ENCODE measurements at places on chromosomes 7 and 10.

GRCh38 chr7:17497549-17498167 is 199.2 kb downstream of the AHR start:
- DNase-seq, result no peak

DNA sequence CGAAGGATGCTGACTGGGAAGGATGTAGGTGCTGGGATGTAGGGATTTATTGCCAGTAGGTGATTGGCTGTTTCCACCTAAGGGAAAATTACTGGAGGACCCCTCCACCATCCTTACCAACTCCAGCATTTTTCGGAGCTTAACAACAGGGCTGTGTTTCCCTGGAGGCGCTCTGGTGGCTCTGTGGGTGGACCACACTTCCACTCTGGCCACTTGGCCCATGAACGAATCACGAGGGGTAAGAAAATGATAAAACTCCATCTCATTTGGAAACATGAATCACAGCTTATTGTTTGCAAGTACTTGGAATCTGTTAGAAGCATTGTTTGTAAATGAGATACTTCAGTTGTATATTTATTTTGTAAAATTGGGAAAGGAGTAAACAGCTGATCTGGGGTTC is 3.0 kb downstream of the DOCK1 start:
- no peak for DNase-seq

DNA sequence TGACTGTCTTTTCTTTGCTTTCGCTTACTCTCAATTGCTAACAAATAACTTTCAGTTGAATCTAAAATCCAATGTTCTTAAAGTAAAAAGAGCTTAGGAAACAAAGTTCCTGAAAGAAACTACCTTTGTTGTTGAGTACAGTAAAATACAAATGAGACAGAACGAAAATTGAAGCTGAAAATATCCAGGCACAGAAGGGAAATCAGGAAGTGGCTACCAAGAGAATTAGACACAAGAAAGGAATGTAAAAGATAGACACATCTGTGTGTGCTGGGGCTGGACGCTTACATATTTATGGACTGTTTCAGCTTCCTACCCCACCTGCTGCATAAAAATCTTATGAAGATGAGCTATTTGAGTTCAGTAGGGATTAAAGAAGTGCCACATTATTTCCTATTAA is 161.7 kb upstream of the PLXDC2 start:
- no peak for DNase-seq

DNA sequence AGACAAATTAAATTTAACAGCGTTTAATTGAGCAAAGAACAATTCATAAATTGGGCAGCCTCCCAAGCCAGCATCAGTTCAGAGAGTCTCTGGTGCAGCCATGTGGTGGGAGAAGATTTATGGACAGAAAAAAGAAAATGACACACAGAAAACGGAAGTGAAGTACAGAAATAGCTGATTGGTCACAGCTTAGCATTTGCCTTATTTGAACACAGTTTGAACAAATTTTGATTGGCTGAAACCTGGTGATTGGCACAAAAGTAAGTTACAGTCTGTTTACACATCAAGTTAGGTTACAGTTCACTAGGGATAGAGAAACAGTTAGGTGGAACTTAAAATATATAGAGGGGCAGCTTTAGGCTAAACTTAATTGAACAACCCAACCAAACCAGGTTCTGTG is 720.1 kb downstream of the TYW1 start:
- no peak for DNase-seq

- DNase-seq, result no peak
Observed at GRCh38 chr10:118621304-118621942, 26.0 kb upstream of the PRLHR start.

DNA sequence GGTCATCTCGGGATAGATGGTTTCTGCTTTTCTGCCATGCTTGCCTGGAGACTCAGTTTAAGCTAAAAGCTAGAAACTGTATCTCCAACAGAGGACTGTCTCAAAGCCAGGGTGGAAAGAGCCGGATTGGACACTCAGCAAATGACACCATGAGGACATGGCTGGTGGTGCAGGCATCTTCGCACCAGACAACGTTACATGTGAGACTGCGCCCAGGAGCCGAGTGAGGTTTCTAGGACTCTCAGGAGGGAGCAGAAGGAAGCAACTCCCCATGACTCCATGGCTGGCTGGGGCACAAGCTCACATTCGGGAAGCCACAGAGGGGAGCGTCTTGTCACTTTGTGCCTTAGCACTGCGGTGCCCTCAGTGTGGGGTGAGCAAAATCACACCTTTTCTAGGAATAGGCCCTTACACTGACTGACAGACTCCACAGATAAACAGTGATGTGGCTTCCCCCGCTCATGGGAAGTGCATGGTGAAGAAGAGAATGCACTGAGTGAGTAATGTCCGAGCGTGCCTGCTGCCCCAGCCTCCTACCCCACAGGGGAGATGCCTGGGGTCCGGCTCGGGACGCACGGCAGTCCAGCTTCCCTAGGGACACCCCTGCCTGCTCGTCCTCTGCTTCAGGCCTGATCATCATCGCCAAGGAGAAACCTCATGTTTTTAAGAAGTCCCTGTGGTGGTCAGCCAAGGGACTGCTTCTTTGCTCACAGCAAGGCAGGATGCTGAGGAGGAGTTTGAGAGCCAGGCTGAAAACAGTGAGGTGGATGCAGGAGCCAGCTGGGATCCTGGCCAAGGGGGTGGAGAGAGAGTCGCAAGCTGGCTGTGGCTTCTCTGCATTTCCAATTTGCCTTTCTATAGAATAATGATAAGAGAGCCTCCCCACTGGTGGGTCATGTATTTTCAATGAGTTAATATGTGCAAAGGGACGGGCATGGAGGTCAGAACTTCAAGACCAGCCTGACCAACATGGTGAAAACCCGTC is 52.2 kb upstream of the FXYD4 start:
- no peak for DNase-seq

DNA sequence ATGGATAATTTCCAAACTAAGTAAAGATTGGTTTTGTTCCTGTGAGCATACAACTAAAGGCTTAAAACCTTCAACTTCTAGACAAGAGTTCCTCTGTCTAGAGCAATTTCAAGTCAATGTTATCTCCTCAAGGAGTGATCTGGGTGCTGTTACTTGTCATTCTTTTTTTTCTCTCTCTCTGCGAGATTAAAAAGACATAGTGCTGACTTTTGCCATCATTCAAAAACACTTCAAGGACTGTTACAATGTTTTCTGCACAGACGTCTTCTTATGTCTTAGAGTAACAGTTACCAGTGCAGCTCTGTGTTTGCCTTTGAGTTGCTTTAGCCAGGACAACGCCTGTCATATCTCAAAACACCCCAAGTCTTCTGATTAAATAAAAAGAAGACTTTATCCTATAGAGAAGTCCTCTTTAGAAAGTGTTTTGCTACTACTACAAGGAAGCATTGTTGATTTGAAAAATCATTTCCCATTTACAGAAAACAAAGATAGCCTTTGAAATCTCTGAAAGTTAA is 263.5 kb upstream of the FERD3L start:
- DNase-seq, result no peak

- DNase-seq, result no peak
Observed at GRCh38 chr10:104680467-104681401, 39.6 kb downstream of the SORCS3 start.

DNA sequence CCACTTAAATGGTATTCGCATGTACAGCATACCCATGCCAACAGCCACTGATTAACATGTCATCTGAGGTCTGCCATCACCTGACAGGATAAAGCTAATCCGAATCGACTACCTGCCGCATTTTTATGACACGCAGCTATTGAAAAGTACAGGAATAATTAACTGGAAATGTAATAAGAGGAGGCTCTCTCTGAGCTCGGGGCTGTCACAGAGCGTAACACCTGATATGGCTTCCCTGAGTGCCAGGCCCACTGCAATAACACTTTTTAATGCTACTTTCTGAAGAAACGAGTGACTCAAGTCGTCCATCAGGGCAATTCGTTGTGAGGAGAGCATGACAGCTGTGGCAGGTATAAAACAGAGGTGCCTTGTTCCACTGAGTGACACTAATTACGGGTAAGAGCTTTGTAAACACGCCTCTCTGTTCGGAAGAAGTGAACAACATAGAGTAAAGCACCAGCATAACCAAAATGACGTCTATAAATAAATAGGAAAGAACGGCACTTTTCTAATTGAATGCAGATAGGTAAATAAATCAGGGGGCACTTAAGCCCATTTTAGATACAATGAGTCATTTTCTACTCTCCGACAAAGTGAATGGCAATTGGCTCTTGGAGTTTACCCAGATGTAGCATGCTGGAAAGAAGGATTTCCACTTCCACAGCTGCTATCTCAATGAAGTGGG is 56.5 kb upstream of the CREB5 start:
- no peak for DNase-seq

DNA sequence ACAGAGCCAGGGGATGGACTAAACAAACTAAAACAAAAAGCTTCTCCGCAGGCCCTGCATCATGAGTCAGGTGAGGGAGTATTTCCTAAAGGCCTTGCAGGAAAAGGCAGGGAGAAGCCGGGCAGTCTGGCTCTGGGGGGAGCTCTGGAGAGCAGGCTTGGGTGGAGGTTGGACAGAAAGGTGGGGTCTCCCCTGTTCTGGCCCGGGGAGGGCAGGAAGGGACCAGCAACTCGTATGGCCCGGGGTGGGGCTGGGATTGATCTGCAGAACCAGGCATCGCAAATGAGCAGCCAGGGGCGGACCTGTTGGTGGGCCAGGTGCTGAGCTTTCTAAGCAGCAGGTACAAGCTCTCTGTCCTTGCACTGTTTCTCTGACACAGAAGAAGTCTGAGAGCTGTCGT is 235.2 kb downstream of the TCERG1L start:
- DNase-seq, result no peak

GRCh38 chr10:11204351-11204942 is 186.8 kb downstream of the CELF2 start:
- DNase-seq, result no peak
